ENCODE measurements at places on chromosomes 3 and 15.

GRCh38 chr3:10533737-10534023, 28.3 kb upstream of the ATP2B2 start:
- DNase-seq = no peak

DNA sequence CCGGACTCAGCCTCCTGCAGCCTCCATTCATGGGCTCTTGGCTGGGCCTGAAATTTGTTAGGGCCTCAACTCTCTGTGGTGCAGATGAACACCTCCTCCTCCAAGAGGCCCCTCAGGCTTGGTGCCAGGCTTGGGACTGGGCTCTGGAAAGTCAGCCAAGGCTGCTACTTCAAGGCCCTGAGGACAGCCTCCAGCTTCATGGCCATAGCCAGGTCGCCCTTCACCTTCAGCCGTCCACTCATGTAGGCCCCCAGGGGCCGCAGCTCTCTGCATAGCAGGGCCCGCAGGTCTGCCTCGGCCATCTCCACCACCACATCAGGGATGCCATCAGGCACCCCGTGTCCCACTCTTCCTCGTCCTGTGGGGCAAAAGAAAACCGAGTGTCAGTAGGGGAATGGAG, 8.3 kb downstream of the STOML1 start:
- DNase-seq = no peak

DNA sequence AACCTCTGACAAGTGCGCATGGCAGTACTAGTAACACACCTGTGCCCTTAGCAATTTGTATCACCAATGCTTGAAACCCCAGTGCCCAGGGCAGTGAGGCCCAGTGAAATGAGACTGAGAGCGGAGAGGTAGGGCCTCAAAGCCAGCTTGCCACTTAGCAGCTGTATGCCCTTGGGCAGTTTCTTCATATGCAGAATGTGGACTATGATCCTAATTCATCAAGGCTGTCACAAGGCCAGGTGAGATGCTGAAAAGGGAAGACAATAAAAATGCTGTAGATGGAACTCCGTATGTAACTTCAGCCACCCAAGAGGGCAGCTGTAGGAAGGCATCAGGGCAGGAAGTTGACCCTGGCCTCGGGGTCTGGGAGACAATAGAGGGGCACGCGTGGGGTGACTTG, 74.4 kb downstream of the KY start:
- no peak for DNase-seq

DNA sequence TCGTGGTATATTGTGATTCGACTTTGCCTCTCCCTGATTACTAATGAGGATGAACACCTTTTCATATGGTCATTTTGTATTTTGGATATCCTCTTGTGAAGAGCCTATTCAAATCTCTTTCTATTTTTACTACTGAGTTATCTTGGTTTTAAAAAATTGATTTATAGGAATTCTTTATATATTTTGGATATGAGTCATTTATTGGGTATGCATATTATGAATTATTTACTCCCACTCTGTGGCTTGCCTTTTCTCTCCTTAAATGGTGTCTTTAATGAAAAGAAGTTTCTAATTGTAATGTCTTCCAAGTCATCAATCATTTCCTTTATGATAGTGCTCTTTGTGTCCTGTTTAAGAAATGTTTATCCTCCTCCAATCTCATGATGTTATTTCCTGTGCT, 191.5 kb upstream of the DPH6 start:
- no peak for DNase-seq

DNA sequence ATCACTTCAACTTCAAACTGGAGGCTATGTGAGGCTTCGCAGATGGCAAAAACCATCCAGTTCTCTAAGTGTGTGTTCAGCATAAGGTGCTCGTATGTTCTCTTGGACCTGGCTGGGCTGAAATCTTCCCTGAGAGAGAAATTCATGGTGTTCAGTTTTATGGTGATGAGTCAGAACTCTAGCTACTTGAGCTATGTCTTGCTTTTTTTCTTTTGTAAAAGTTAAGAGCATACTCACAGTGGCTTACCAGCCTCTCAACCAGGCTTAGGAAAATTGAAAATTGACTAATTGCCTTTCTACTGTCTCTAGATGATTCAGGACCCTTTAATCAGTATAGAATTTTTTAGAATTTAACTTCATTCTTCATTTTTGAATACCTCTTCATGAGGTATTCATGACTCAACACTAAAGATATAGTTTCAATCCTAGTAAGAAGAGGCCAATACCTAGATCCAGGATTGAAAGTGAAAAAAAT, 617.5 kb downstream of the TBL1XR1 start:
- no peak for DNase-seq

DNA sequence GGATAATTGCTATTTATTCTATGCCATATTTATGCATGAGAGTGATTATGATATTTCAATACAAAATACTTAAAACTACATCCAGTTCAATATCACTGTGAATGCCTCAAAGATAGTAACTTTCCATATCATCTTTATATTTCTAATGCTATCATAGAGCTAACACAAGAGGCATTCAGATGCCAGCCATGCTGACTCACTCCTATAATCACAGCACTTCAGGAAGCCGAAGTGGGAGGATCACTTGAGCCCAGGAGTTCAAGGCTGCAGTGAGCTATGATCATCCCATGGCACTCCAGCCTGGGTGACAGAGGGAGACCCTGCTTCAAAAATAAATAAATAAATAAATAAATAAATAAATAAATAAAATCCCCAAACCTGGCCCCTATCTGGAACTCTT, 498.7 kb downstream of the EPHA3 start:
- no peak for DNase-seq

DNA sequence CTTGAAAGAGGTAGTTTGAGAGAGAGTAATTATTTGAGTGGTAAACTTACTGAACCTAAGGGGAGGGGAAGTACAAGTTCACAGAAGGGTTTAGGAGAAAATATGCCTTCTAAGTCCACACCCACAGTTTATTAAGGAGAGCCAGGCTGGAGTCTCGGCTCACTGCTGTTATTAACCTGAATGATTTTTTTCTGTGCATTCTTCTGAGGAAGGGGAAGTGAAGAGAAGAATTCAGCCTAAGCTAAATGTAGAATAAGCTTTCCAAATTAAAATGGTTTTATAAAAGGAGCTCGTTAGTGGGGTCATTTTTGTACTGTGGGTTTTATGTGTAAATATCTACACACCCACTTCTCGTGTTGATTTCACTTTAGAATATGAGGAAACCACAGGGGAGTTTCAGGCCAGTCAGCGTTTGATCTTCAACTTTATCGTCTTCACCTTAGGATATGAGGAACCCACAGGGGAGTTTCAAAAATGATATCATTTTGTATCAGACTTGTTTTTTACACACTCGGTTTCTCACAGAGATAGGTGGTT, 1.5 kb downstream of the WHAMM start:
- DNase-seq = peak; percentile 66

GRCh38 chr3:43155464-43156121, 49.7 kb upstream of the POMGNT2 start:
- no peak for DNase-seq

GRCh38 chr15:93189561-93189960, 100.5 kb upstream of the RGMA start:
- DNase-seq = no peak

All from naive thymus-derived CD8-positive, alpha-beta T cell (primary cell).